ENCODE measurements at places on chromosomes 6 and 20.

- DNase-seq: no peak
Measured at GRCh38 chr6:28742668-28743270, 181.0 kb downstream of the TRIM27 start.

- no peak for DNase-seq
Measured at GRCh38 chr6:37321516-37322415, 32.0 kb upstream of the RNF8 start.

GRCh38 chr6:138882369-138883017, 86.6 kb downstream of the ECT2L start:
- DNase-seq: no peak

GRCh38 chr6:109008537-109009235, 86.0 kb downstream of the SESN1 start:
- DNase-seq: peak; percentile 24

GRCh38 chr6:33445119-33445603, 9.2 kb upstream of the ZBTB9 start:
- no peak for DNase-seq

- DNase-seq: no peak
Measured at GRCh38 chr6:33746036-33746600, 587 bp downstream of the IP6K3 start.

- no peak for DNase-seq
Measured at GRCh38 chr20:14142964-14143627, 147.8 kb downstream of the MACROD2 start.

Data from CD8-positive, alpha-beta memory T cell (primary cell).